Ovary (tissue), 10 donors: ENCODE measurements at places on chromosomes 16 and 17.

- no peak for DNase-seq
Observed at GRCh38 chr17:80692931-80693467, 148.4 kb downstream of the RPTOR start.

GRCh38 chr17:45092911-45093430 is 31.9 kb downstream of the NMT1 start:
- DNase-seq = peak; percentile 88

DNA sequence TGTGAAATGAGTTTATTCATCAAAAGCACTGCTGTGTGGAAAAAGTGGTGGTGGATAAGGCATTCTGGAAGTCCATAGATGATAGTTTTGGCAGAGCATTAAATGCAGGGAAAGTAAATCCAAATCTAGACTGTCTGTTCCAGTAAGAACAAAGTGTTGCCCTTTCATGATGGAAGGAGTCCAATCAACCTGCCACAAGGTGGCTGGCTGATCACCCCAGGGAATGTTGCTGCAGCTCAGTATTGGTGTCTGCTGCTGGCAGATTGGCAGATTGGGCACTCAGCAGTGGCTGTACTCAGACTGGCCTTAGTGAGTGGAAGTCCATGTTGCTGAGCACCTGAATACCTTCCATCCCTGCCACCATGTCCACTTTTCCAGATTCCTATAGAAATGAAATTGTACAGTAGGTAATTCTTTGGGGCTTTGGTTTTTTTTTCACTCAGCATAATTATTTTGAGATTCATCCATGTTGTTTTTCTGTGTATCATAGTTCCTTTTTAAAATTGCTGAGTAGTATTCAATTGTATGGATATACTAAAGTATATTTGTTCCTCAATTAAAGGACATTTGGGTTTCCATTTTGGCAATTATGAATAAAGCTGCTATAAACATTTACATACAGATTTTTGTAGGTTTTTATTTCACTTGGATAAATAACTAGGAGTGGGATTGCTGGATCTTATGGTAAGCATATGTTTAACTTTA is 14.3 kb downstream of the DYNLL2 start:
- DNase-seq = no peak

DNA sequence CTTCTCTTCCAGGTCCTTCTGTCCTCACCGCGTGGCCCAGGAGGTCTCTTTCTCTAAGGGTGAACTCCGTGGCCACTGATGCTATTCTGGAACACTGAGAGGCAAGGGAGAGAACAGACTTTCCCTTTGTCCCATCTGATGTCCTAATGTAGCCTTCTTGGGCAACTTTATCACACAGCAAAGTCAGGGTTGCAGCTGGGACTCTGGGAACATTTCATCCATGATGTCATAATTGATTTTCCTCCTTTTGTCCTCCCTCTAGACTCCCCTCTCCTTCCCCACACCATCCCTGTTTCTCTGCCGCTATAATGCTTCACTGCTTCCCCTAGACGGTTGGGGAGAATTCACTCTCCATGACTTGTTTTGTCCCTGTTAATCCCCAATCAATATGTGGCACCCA is 201.0 kb downstream of the SHISA9 start:
- DNase-seq = no peak

DNA sequence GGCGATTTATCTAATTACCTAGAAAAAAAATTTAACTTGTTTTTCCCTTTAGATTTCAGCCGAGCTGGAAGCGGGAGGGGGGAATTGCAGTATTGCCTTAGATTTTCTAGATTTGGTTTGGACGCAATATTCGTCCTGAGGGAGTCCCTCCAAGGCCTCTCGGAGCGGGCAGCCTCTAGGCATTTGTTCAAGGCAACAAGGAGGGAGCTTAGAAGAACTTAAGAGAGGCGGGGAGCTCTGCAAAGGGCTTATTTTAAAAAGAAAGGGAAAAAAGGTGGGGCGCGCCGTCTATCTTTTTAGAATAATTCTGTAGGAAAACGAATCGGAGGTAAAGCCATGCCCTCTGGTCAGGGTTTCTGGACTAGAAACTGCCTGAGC is 407 bp upstream of the TMEM94 start:
- no peak for DNase-seq

- DNase-seq = no peak
Observed at GRCh38 chr17:7961421-7961820, 29.4 kb downstream of the CNTROB start.

GRCh38 chr17:62109924-62110323 is 44.8 kb upstream of the MED13 start:
- no peak for DNase-seq

GRCh38 chr16:80923356-80923755 is 83.3 kb downstream of the CMC2 start:
- DNase-seq = no peak

DNA sequence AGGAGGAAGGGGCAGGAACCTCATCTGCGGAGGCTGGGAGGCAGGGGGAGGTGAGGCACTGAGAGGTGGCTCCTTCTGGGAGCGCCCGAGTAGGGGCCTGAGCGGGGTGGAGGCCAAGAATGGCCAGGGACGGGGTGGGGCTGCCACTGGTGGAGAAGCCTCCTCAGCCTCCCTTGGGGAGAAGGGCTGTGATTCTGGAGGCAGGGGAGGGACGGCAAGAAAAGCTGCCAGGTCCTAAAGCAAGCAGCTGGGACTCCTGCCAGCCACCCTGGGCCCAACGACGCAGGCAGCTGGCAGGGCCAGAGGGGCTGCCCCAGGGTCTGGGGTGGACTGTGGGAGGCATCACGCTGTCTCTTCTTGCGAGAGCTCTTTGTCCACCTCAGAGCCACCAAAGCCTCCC is 12.7 kb upstream of the MLKL start:
- no peak for DNase-seq

GRCh38 chr16:47129755-47130435 is 13.8 kb downstream of the NETO2 start:
- no peak for DNase-seq

- DNase-seq = no peak
Observed at GRCh38 chr16:48284772-48285409, 37.6 kb upstream of the ABCC11 start.

DNA sequence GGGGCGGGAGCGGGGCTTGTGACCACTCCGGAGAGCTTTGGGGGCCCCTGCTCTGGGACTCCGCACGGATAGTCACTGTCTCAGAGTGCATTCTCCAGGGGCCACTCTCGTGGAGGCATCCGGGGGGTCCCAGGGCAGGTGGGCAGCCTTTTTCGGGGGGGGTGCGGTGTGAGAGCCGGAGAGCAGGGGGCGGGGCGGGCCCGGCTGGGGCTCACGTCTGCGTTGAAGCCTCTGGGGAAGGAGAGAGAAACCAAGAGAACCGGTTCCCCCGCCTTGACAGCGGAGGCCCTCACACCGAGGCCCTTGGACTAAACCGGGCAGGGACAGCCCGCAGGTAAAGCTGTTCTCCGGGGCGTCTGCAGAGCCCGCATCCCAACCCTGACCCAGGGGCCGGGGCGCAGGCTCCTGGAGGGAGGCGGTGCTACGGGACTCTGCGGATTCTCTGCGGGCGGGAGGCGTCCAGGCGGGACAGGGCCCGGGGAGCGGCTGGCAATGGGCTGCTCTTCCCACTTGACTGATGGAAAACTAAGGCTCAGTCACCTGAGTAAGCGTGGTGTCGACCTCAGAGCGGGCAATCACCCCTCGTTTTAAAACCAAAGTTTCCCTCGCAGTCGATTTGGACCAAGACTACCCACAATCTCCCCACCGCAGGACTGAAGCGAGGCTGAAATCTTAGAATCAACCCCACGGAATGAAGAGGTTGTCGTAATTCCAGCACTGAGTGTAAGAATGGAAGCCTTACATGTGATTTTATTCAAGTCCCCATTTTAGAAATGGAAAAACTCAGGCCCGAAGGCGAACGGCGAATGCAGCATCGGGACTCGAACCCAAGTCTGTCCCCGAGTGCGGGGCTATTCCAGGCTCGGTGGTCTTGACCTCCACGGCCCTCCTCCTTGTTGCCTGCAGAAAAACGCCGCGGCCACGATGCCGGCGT is 49.6 kb upstream of the AMZ2 start:
- DNase-seq = no peak

DNA sequence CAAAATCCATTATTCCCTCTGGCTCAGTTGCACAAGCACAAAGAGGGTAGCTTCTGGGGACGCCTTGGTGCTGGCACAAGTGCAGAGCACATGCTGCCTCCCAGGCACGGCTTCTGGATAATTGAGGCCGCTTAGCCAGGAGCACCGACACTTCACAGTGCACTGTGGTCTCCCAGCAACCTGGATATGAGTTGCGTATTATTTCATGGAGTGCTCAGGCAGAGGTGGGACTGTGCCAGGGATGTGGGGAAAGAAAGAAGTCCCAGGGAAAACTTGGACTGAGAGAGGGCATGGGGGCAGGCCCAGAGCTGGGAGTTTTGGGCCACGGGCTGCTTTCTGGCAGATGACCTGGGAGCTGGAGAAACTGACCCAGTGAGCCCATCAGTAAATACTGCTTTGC is 37.5 kb downstream of the MPRIP start:
- peak; percentile 56 for DNase-seq

- DNase-seq = no peak
Observed at GRCh38 chr16:2278272-2278608, 10.3 kb upstream of the RNPS1 start.

DNA sequence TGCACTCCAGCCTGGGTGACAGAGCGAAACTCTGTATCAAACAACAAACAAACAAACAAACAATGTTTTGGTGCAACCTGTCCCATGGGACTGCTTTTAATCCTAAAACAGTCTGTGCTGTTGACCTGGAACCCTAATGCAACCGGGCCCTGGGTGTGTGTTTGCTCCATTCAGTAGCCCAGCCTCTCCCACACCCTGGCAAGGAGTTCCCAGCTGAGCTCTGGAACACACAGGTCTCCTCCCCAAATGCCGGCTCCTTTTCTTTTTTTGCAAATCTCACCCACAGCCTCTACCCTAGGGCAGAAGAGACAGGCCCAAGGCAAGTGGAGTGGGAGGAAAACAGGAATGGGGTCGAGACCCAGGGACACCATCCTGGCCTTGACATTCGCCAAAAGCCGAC is 29.8 kb upstream of the RASD1 start:
- no peak for DNase-seq

DNA sequence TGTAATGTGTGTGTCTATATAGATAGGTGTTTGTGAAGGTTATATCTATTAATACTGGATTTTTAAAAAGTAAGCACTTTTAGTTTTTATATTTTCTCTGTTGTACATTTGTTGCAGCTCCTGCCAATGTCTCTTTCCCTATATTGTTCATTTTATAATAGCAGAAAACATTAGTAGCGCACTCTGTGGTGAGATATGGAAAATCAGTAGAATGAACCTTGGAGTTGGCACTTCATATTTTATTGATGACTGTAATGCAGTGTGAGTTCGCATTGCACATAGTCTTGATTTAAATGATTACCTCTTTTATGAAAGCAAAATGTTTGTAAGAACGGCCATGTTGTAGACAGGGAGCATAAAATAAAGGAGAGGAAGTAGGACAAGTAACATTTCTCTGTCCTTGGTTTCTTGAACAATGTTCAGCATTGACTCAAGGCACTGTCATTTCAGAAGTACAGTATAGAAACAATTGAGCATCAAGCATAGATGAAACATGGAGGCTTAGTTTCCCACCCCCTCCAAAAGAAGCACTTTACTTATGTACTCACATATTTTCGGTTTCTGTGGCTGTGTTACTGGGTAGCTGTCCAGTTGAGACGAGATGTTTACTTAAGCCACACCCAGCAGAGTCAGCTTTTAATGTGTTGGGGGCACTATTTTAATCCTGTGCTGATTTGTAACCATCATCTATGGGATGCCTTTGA is 74.0 kb downstream of the TANC2 start:
- no peak for DNase-seq

- no peak for DNase-seq
Observed at GRCh38 chr17:15468126-15468525, 705 bp upstream of the CDRT4 start.

- peak; percentile 78 for DNase-seq
Observed at GRCh38 chr17:79664930-79665737, 54.3 kb upstream of the RBFOX3 start.

- DNase-seq = no peak
Observed at GRCh38 chr17:22435231-22435974, 743.1 kb downstream of the KCNJ18 start.

DNA sequence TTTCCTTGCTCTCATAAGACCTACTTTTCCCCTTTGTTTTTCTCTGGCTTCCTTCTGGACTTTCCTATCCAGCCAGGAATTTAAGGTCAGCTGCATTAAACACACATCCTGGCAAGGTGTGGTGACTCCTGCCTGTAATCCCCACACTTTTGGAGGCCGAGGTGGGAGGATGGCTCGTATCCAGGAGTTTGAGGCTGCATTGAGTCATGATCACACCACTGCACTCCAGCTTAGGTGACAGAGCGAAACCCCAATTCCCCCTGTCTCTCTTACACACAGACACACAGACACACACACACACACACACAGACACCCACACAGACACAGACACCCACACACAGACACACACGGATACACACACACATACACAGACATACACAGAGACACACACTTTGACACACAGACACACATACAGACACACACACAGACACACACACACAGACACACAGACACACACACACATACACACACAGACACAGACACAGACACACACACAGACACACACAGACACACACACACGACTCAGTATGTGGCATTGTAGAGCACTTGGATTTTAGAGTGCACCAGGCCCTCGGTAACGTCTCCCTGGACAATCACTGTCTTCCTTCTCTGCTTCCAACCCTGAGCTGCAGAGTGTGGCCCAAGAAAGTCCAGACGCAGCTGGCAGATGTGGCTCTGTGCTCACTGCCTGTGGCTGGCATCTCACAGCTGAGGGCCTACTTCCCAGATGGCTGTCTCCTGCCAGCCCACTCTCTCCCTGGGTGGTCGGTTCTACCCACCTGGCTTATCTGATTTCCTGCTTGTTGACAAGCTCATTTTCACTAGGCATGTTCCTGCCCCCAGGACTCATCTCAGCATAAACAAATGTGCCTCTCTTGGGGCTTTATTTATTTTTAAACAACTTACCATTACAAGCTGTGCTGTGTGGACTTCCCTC is 39.0 kb downstream of the NLRP1 start:
- DNase-seq = no peak

DNA sequence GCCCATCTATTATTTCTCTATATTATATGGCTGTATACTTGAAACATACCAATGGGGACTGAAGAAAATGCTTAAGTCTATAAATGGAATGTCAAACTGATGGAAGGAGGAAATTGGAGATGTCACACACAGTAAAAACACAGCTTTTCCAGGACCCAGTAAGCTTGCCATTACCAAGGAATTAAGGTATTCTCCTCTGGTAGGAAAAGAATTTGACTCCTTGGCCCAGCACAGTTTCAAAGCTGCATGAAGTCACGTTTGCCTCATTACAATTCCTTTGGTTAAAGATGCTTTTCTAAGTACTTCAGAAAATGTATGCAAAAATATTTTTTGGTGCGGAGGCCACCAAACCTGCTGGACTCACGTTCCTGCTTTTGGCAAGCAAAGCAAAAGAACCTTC is 48.5 kb downstream of the CDH13 start:
- no peak for DNase-seq

DNA sequence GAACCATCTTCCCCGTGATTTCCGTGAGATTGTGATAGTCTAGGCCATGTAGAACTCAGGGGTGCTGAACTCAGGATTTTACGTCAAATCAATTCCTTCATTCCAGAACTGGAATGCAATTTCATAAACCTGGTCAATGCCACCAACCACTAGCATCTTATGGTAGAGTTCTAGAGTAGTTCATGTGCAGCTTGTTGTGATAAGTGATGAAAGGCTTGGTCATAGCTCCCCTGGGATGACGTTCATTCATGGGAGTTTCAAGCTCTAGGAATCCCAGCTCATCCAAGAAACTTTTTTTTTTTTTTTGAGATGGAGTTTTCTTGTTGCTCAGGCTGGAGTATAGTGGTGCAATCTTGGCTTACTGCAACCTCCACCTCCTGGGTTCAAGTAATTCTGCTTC is 3.7 kb upstream of the DPEP2 start:
- DNase-seq = no peak

- DNase-seq = no peak
Observed at GRCh38 chr16:9596788-9597187, 505.3 kb downstream of the HAPSTR1 start.
